ENCODE measurements at places on chromosomes 5 and 9. TPM values are rescaled to one million over a fixed set of nuclear protein-coding genes. Genes with fewer than 3 reads are reported as not detected.

DNA sequence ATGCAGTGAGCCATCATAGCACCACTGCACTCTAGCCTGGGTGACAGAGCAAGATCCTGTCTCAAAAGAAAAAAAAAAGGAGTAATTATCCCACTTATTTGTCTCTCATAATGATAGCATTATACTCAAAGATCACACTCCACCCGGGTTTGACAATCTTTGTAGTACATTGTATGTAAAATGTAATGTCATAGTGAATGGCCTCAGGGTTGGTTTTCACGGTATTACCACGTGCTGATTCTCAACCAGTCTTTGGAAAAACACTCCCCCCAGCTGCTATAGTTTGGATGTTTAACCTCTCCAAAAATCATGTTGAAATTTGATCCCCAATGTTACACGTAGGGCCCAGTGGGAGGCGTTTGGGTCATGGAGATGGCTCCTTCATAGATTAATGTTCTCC is 402.4 kb upstream of the GRAMD2B start:
- DNase-seq = no peak
- H3K4me3 ChIP-seq = no peak overlapping the region
- peaks cover 5% of the 10 kb centered on the region for H3K27me3 ChIP-seq
- no peaks in the 10 kb centered on the region for H3K4me1 ChIP-seq
- H3K36me3 ChIP-seq = no peaks in the 10 kb centered on the region

DNA sequence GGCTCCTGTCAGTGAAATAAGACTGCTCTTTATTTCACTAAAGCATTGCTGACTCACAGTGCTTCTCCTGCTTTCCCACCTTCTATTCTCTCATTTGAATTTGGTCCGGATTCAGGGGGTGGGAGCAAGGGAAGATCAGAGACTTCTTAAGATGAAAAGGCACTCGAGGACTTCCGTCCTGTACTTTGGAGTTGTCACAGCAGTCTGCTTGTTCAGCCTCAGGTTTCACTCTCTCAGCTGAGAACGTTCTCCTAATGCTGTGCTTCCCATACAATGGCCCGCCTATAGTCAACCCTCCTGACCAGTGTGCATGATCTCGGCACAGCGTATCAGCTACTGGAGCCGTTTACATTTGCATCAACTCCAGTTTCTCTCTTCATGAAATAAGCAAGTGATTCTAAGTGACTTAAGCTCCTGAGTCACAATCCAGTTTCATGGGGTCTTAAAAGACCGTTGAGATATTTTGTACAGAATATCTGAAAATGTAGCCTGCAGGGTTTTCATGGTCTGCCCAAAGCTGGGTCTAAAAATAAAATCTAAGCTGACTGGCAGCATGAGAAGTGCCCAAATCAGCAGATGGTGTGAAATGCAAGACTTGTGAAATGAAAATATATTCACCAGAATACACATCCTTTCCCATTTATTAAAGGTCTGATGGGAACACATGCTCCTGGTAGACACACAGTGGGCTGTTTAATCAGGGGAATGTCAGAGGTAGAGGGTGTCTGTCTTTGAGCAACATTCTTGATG is 145.0 kb downstream of the ADCY2 start:
- H3K4me1 ChIP-seq = no peaks in the 10 kb centered on the region
- no peak overlapping the region for H3K4me3 ChIP-seq
- no peaks in the 10 kb centered on the region for H3K27me3 ChIP-seq

Gene CNTFR
- polyA plus RNA-seq = not detected

Gene PRR16
- polyA plus RNA-seq = 0.29 TPM

Gene GRAMD2B
- polyA plus RNA-seq = 2.6 TPM

- peaks cover 66% of the 10 kb centered on the region for H3K27me3 ChIP-seq
- H3K4me3 ChIP-seq = no peak overlapping the region
- no peak overlapping the region for H3K27ac ChIP-seq
Measured at GRCh38 chr9:78033870-78034269, 2.3 kb upstream of the GNAQ start.

GRCh38 chr9:84501587-84501986 is 161.0 kb upstream of the SLC28A3 start:
- no peaks in the 10 kb centered on the region for H3K27me3 ChIP-seq
- no peaks in the 10 kb centered on the region for H3K4me1 ChIP-seq
- no peaks in the 10 kb centered on the region for H3K36me3 ChIP-seq
- H3K4me3 ChIP-seq = no peak overlapping the region
- no peak for DNase-seq

Gene PLPP7
- polyA plus RNA-seq = not detected

DNA sequence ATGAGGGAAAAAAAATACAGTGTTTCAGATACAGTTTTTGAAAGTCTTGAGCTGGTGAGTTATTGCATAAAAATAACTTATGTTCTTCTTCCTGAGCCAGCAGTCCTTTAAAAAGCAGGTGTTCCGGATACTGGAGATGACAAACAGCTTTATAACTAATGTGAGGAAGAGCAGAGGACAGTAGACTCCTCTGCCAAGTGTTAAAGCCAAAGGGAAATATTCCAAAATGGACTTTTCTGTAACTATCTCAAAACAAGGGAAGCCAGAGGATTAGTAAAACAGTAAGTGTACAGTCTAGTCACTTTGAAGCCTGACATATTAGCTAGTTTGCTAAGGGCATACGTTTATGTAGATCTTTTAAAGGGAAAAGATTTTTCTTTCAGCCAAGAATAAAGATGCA is 11.0 kb upstream of the SNCAIP start:
- H3K36me3 ChIP-seq = no peaks in the 10 kb centered on the region
- no peak for DNase-seq
- no peak overlapping the region for H3K27ac ChIP-seq
- H3K27me3 ChIP-seq = peaks cover 14% of the 10 kb centered on the region

- H3K4me3 ChIP-seq = no peak overlapping the region
- no peak for DNase-seq
- H3K36me3 ChIP-seq = peaks cover 7% of the 10 kb centered on the region
- no peaks in the 10 kb centered on the region for H3K27me3 ChIP-seq
- no peak overlapping the region for H3K27ac ChIP-seq
Measured at GRCh38 chr5:127723571-127723970, 20.4 kb downstream of the CCDC192 start.

DNA sequence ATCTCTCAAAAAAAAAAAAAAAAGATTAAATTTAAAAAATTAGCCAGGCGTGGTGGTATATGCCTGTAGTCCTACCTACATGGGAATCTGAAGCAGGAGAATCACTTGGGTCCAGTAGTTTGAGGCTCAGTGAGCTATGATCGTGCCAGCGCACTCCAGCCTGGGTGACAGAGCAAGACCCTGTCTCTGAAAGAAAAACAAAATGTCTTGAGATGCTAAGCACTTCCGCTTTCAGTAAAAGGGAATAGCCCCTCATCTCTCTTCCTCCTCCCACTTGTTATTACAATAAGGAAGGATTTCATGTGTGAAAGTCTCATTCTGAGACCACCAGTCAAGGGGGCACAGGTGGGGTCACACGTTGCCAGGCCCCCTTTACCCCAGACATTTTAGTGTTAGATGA is 79.4 kb downstream of the GOLPH3 start:
- no peaks in the 10 kb centered on the region for H3K36me3 ChIP-seq
- H3K27ac ChIP-seq = no peak overlapping the region
- peaks cover 4% of the 10 kb centered on the region for H3K4me1 ChIP-seq

Gene HTR4
- polyA plus RNA-seq = not detected

DNA sequence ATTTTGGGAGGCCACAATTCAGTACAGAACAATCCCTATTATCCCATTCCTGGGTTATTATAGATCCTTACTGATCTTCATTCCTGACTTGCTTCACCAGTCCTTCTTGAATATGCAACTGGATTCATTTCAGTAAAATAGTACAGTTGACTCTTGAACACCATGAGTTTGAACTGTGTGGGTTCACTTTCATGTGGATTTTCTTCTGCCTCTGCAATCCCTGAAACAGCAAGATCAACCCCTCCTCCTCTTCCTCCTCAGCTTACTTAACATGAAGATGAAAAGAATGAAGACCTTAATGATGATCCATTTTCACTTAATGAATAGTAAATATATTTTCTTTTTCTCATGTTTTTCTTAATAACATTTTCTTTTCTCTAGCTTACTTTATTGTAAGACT is 8.3 kb upstream of the PDE8B start:
- DNase-seq = no peak
- peaks cover 10% of the 10 kb centered on the region for H3K27me3 ChIP-seq
- H3K4me1 ChIP-seq = no peaks in the 10 kb centered on the region
- H3K36me3 ChIP-seq = peaks cover 12% of the 10 kb centered on the region
- H3K4me3 ChIP-seq = no peak overlapping the region
- no peak overlapping the region for H3K27ac ChIP-seq

DNA sequence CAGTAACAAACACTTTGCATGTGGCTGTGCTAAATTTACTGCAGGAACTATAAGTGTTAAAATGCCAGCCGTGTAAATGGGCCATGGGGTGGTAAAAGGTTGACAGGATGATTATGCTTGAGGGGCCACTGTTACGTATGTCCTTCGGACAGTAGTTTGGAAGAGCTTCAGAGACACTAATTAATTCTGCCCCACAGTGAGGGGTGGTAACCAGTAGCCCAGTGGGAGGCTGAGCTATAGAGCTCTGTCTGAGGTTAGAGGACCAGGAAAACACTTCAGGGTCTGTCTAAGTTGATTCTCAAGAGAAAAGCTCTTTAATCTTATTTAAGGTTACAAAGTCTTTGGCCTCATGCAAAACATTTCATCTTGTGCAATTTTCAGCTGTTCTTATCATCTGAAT is 176.6 kb downstream of the DMRTA1 start:
- no peaks in the 10 kb centered on the region for H3K36me3 ChIP-seq
- H3K4me1 ChIP-seq = no peaks in the 10 kb centered on the region
- H3K27me3 ChIP-seq = no peaks in the 10 kb centered on the region
- DNase-seq = no peak

GRCh38 chr5:77983482-77984199 is 207.5 kb upstream of the TBCA start:
- DNase-seq = no peak
- H3K4me1 ChIP-seq = no peaks in the 10 kb centered on the region
- H3K27ac ChIP-seq = no peak overlapping the region
- H3K27me3 ChIP-seq = peaks cover 20% of the 10 kb centered on the region

- H3K4me3 ChIP-seq = no peak overlapping the region
- H3K36me3 ChIP-seq = peaks cover 14% of the 10 kb centered on the region
- H3K27ac ChIP-seq = peak overlapping the region; percentile 89
Measured at GRCh38 chr9:110114859-110115201, 93.1 kb downstream of the C9orf152 start.

- no peaks in the 10 kb centered on the region for H3K36me3 ChIP-seq
- H3K27me3 ChIP-seq = no peaks in the 10 kb centered on the region
- H3K4me1 ChIP-seq = no peaks in the 10 kb centered on the region
- DNase-seq = no peak
Measured at GRCh38 chr5:166430491-166431319, 1860.7 kb upstream of the WWC1 start.
